ENCODE measurements at places on chromosomes 2 and 18. TPM values are rescaled to one million over a fixed set of nuclear protein-coding genes. Genes with fewer than 3 reads are reported as not detected.

- no peak for DNase-seq
Measured at GRCh38 chr2:18482666-18483065, 77.8 kb downstream of the RDH14 start.

DNA sequence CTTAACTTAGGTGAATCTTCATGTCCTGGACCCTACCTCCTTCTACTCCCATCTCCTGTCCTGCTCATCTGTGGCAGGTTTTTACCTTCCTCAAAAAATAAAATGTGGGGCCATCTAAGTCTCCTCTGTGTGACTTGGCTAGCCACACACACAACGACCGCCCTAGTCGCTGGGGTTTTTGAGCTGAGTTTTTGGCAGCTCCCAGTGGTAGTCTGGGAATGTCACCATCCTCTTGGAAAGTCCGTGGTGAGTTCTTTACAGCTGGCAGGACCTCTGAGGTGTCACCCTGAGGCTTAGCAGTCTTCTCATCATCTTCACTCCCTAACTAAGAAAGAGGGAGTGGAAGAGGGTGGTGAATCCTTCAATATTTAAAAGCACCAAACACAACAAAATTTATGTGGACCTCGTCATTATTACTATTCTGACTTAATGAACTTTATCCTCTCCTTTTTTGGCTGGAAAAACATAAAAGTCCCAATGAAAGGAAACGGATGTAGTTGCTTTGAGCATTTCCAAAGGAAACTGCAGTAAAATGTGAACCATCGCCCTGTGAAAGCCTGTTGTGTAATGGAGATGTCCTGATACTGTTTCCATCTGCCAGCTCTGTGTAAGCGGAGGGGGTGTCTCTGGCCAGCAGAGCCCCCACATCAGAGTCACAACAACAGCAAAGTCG is 78.6 kb downstream of the VAPA start:
- no peak for DNase-seq

- DNase-seq: no peak
Measured at GRCh38 chr2:64704161-64704560, 50.4 kb upstream of the SERTAD2 start.

DNA sequence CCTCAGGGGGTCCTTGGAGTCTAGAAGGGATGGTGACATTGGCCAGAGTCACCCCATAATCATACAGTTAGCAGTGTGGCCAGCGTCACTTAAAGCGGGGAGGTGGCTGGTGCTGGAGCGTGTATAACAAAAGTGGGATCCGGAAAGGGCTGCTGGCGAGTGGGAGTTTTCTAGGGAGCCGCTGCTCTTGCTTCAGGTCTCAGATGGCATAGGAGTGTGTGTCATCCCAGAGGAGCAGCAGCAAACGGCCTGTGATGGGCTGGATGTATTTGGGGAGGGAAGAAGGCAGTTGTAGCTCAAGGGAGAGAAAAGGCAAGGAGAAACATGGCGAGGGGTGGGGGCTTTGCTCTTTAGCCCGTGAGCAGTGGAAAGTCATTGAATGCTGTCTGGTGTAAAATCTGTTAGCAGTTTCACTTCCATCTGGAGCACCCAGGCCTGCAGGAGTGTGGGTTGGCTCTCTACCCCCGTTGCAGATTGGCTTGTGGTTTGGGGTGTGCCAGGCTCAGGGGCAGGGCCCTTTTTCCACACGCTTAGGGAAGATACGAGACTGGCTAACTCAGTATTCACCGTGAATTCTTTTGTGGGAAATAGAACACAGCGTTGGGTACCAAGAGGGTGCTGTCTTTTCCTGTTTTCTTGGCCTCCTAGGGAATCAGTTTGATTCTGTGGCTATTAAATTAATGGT is 120.5 kb downstream of the AGAP1 start:
- DNase-seq: no peak

- DNase-seq: no peak
Measured at GRCh38 chr2:122703676-122704075, 948.2 kb downstream of the TSN start.

DNA sequence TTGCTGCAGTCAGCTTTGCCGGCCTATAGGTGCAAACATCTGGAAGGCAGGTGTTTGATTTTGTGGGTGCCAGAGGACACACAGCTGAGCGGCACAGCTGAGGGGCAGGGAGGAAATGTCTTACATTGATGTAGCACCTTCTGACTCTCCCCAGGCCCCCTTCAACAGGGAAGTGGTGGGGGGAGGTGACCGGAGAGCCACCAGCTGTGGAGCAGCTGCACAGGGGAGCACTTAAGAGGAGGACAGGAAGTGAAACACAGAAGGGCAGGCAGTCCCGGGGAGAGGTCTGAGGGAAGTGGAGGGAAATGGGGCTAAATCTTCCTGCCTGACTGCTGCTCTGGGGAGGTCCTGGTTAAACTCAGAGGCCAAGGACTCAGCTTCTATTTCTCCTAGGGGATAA is 409.1 kb downstream of the TNS1 start:
- DNase-seq: peak; percentile 58

DNA sequence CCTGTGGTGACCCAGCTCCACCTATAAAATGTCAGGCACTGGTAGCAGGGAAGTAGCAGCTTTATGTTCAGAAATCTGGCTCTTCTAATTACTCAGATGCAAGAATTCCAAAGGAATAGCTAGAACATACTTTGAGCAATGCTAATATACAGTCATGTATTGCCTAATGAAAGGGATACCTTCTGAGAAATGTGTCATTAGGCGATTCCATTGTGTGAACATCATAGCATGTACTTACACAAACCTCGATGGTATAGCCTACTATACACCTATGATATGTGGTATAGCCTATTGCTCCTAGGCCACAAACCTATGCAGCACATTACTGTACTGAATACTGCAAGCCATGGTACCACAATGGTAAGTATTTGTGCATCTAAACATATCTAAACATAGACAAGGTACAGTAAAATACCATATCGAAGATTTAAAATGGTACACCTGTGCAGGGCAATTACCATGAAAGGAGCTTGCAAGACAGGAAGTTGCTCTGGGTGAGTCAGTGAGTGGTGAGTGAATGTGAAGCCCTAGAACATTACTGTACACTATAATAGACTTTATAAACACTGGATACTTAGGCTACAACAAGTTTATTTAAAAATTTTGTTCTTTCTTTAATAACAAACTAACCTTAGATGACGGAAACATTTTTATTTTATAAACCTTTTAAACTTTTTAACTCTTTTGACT is 50.3 kb upstream of the ETAA1 start:
- no peak for DNase-seq

DNA sequence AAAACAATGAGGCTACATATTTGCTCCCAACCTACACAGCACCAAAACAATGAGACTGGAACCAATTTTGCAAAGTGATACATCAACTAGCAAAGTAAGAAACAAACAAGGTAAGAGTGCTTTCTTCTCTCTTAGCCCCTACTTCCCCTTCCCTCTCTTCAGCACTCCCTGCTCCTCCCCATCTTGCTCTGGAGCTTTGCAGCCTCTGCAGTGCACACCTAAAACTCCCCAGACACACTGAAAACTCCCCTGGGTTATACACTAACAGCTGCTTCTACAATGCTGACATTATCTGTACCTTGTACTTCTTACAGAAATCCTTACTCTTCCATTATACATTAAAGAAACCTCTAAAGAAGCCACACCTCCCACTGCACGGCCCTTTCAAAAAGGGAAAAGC is 93.7 kb downstream of the RBMS1 start:
- no peak for DNase-seq

GRCh38 chr2:176704282-176704858 is 435.1 kb downstream of the MTX2 start:
- DNase-seq: no peak

- DNase-seq: no peak
Measured at GRCh38 chr2:229335877-229336346, 64.8 kb upstream of the PID1 start.

GRCh38 chr2:111685342-111685741 is 198.7 kb downstream of the ANAPC1 start:
- no peak for DNase-seq

- DNase-seq: no peak
Measured at GRCh38 chr2:54977149-54977548, 73.1 kb downstream of the RTN4 start.

- DNase-seq: no peak
Measured at GRCh38 chr2:115071534-115071933, 629.1 kb downstream of the DPP10 start.

- no peak for DNase-seq
Measured at GRCh38 chr18:68033466-68033865, 516.9 kb upstream of the DSEL start.

DNA sequence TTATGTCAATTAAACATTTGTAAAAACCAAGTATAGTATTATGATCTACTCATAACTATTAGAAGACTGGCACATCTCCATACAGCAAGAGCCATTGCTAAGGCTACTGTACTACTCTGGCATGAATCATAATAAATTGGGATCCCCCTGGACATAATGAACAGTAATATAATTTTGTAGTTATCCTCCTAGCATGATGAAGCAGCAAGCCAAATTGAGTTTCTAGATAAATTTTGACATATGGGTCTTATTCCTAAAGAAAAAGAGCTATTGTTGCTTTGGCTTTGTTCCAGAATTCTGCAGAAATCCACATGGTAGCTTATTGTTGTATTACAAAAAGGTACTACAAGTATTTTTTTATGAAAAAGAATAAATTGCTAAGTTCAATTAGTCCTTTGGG is 204.3 kb downstream of the CAMKMT start:
- no peak for DNase-seq

DNA sequence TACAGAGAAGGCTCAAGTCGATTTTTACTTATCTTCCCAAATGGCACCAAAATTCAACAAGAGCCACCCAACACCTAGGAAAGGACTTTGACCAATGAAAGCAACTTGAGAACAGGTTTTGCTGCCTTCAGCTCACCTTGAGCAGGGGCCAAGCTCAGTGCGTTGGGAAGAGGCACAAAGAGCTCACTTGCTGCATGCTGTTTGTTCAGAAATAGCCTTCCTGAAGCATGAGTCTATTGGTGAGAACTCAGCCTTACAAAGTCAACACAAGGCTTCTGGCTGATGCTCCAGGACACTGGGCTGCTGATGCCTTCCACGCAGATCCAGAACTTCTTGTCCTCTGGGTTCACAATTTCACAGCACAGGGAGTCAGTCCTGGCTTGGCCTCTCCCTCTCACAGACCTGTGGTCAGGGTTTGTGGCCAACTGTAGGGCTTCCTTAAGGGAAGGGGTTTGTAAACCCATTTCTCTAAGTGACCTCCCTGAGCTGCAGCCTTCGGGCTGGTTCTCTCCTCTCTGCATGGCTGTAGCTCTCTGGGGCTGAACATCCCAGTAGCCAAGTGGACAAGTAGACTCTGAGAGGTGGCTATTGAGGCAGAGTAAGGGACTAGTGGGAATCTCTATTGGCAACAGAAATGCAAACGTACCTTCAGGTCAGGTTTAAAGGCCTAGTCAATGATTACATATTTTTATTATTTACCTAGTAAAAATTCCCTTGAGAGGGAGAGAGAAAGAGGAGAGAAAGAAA is 124.7 kb upstream of the GATA6 start:
- DNase-seq: no peak

- DNase-seq: no peak
Measured at GRCh38 chr2:48504647-48505327, 25.2 kb upstream of the STON1 start.

DNA sequence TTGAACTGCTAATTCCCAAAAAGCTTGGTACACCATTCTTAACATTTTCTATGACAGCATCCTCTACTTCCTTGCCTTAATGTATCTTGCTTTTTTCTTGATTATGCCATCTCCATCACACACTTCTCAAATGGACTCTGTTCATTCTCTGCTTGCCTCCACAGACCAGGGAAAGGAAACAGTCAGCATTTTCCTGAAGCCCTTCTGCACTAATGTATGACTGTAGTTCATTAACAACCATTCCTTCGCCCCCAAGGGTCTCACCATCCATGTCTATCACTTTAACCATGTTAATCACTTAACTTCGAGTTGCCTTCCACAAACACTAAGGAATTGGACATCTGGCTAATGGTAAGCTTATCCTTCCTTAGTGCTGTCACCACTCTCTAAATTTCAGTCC is 54.8 kb downstream of the COBLL1 start:
- DNase-seq: no peak

- no peak for DNase-seq
Measured at GRCh38 chr2:212381428-212382102, 157.0 kb downstream of the ERBB4 start.

GRCh38 chr2:240649331-240649730 is 24.1 kb downstream of the GPR35 start:
- no peak for DNase-seq

GRCh38 chr2:118124288-118124891 is 36.1 kb downstream of the INSIG2 start:
- DNase-seq: no peak

GRCh38 chr2:216992056-216992675 is 132.3 kb upstream of the TNP1 start:
- no peak for DNase-seq

- DNase-seq: no peak
Measured at GRCh38 chr2:85828725-85829124, 60.1 kb downstream of the ST3GAL5 start.

DNA sequence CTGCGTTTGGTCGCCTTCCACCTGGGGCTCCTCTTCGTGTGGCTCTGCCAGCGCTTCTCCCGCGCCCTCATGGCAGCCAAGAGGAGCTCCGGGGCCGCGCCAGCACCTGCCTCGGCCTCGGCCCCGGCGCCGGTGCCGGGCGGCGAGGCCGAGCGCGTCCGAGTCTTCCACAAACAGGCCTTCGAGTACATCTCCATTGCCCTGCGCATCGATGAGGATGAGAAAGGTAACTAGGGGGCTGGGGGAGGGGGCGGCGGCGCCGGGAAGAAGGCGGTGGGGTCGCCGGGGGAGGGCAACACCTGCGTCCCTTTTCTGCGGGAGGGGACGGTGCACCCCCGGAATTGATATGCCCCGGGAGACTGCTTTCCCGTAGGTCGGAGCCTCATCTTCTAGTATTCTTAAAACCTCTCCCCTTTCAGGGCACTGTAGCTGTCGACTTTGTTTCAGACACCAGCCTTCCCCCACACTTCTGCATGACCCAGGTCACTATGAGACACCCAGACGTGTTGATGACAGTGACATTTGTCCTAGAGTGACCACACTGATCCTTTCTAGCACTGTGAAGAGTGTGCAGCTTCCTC is 755 bp downstream of the SPAST start:
- peak; percentile 60 for DNase-seq

GRCh38 chr2:43340945-43341356 is 114.5 kb upstream of the ZFP36L2 start:
- no peak for DNase-seq

DNA sequence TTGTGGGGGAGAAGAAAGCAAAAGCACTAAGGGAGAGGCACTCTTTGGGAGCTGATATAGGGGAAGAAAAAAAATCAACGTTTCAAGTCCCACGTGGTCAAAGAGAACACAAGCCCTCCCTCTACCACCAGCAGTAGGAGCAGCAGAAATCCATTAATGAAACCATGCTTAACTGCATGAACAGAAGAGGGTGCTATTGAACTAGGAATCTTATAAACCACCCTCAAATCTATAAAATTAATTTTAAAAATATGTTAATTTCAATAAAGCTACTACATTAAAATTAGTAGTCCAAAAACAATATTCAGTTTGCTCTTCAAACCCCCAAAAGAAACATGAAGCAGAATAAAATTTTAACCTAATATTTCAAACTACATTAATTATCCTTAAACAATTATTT is 147.8 kb downstream of the TMEM18 start:
- DNase-seq: peak; percentile 89

Gene WIPF1
- total RNA-seq: 62.6 TPM

Gene MARCHF4
- total RNA-seq: not detected

Gene MFSD6
- 65.9 TPM for total RNA-seq

Gene CELF4
- not detected for total RNA-seq

Gene RAB17
- total RNA-seq: 2.9 TPM

Gene FBLN7
- 0.07 TPM for total RNA-seq

Gene LCT
- 0.19 TPM for total RNA-seq

Gene GKN1
- total RNA-seq: not detected
